ENCODE measurements at places on chromosomes 2 and 18. TPM values are rescaled to one million over a fixed set of nuclear protein-coding genes. Genes with fewer than 3 reads are reported as not detected.

The ICA1L gene
- 13.1 TPM for polyA plus RNA-seq

The KATNAL2 gene
- 5.7 TPM for polyA plus RNA-seq

The CPO gene
- polyA plus RNA-seq, result 2.0 TPM

The TTC21B gene
- polyA plus RNA-seq, result 25.9 TPM

The SLC23A3 gene
- 24.8 TPM for polyA plus RNA-seq

The CYP27A1 gene
- polyA plus RNA-seq, result 52.6 TPM

The VPS54 gene
- 50.6 TPM for polyA plus RNA-seq

The KCNG2 gene
- polyA plus RNA-seq, result 0.38 TPM

The EVX2 gene
- 0.04 TPM for polyA plus RNA-seq

The IL1RN gene
- 4.9 TPM for polyA plus RNA-seq

The SPEG gene
- 9.7 TPM for polyA plus RNA-seq

The IL1A gene
- polyA plus RNA-seq, result 0.61 TPM

The NT5C1B gene
- 0.66 TPM for polyA plus RNA-seq

- no peak for DNase-seq
These were observed 285.1 kb upstream of the SLC14A2 start for GRCh38 chr18:45330170-45330594.

GRCh38 chr18:50143886-50144285, 51.1 kb downstream of the MYO5B start:
- no peak for DNase-seq

DNA sequence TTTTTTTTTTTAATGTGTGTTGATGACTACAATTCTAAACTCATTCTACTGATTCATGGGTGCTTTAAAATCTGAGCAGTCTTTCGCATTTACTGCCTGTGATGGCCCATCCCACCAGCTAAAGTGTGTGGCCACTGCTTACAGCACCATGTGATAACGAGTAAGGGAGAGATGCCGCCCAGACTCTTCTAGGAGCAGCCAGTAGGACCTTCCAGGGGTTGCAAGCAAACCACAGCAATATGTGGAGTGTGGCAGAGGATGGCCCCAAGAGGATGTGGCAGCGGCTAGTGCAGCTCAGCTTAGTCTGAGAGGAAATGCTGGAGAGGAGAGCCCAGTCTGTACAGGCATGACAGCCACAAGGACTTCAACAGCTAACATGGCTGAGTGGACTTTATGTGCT, 14.9 kb downstream of the IL1B start:
- no peak for DNase-seq

- DNase-seq, result no peak
These were observed 8.8 kb upstream of the SNED1 start for GRCh38 chr2:240989451-240990265.

DNA sequence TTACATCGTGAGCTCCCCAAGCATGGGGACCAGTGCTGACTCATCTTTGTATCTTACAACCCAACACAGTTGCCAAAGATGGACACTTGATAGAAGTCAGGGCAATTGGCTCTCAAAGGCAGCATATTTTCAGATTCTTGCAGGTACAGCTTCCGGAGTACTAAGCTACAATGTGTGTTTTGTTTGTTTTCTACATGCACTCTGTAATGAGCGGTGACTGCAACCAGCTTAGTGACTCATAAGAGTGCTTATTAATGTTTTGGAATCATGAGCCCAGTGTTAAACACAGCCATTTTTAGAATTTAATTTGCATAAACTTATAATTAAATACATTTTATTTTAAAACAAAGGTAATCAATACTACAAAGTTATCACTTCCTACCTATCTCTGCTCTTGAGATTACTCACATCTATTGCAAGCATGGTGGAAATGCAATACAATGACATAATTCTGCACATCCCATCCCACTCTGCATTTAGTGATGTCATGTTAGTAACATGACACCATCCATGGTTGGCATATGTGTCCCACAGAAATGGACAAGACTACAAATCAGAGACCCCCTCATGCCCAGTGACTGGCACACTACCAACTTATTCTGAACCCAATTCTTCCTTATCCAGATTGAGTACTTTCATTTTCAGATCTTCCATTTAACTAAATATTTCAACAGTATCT, 399.8 kb upstream of the ST6GAL2 start:
- no peak for DNase-seq

DNA sequence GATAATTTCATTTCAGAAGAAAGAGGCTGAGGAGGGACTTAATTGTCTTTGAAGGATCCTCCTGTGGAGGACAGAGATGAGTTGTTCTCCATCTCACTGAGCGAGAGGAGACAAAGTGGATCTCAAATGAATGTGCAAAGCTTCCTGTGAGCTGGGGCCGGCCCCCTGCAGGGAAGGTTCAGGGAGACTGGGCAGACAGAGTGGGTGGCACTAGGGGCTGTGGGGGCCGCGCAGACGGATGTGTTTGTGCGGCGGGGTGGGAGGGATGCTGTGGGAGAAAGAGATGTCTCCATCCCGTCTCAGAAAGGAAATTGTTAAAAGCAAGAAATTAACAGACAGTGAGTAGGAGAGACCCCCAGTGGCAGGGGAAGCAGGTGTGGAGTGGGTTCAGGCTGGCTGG, 29.1 kb downstream of the KLHL29 start:
- no peak for DNase-seq

DNA sequence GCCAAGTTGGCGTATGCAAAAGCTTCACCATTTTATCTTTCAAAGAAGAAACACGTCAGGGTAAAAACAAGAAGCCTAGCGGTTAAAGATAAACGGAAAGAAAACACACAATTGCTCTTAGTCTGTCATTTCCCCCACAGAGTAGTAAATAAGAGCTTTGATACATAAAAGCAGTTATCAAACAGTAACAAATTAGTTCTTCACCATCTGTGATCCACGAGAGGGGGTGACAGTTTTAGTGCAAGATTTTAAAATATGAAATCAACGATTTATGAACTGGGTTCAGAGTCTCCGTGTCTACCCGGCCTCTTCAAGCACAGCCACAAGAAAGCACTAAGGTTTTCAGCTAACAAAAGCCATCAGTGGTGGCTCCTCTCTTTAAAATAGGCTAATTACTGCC, 703.9 kb upstream of the ID2 start:
- peak; percentile 46 for DNase-seq

- DNase-seq, result no peak
These were observed 112.2 kb upstream of the NABP1 start for GRCh38 chr2:191565647-191566198.

DNA sequence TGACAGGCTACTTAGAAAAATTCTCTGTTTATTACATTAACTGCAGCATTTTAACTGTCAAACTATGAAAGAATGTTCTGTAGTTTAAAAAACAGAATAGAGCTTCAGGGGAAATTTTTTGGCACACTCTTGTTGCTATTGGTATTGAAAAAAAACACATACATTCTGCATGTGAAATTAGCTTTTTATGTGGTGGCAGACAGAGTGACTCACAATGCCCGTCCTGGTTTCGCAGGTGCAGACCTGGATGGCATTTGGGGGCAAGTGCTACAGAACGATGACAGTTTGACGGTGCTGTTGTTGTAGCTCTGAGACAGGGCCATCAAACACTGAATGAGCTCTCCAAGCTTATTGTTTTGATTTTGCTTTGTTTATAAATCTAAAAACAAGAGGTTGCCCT, 105.0 kb upstream of the MAP3K20 start:
- no peak for DNase-seq

GRCh38 chr2:28578774-28579173, 82.9 kb downstream of the PLB1 start:
- no peak for DNase-seq

DNA sequence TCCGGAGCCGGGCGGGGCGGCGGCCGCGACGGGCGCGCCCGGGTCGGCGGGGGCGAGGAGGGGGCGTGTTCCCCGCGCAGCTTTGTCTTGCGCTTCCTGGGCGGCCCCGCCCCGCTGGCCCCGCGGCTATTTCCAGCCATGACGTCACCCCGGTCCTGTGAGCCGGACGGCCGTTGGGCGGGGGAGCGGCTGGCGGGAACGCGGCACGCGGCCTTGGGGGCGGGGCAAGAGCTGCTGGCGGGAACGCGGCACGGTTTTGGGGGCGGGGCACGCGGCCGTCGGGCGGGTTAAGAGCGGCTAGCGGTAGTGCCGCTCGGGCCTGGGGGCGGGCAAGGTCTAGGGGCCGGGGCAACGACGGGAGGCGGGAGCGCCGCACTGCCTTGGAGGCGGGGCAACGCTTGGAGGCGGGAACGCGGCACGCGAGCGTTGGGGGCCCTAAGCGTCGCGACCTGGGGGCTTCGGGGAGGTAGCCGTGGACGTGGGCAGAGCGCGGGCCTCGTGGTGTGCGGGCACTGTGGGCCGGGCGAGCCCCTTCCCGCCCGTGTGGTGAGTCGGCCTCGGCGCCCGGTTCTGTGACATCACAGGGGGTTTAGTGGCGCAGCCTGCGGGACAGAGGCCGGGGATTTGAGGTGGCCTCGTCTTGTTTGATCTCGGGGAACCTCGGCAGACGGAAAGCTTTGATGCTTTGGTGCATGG, 704 bp downstream of the KLF11 start:
- DNase-seq, result peak; percentile 82

GRCh38 chr18:3667255-3668137, 217.5 kb downstream of the TGIF1 start:
- no peak for DNase-seq

GRCh38 chr2:3387644-3388411, 8.3 kb downstream of the TRAPPC12 start:
- no peak for DNase-seq

GRCh38 chr2:21037671-21038108, 6.2 kb downstream of the APOB start:
- no peak for DNase-seq

DNA sequence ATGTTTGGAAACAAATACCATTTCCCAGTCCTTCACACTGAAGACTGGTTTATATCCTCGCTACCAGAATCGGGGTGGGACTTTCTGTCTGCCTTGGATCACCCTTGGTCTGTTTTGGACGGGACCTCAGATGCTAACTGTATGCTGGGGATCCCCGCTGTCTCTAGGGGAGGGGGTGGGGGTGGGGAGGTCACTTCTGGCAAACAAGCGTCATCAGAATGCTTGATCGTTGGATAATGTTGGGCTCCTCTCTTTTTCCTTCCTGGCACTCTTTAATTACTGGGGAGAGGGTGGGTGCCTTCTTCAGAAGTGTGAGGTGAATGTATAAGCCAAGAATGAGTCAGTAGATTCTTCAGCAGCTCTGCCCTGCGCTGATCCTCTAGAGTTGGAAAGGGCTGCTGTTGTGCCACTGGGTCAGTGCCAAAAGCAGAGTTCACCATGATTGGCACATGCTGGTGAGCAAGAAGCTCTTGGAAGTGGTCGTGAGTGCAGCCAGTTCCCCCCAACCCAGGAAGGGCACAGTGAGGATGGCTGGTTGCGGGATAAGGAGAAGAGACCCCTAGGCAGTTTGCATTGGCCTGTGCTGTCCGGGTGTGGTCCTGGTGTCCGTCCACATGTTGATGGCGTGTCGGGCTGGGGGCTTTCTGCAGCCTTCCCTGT, 32.2 kb downstream of the DGKD start:
- no peak for DNase-seq

- no peak for DNase-seq
These were observed 198.2 kb downstream of the PRKCE start for GRCh38 chr2:45849491-45850283.

GRCh38 chr2:128505150-128505490, 186.5 kb upstream of the HS6ST1 start:
- DNase-seq, result no peak

- no peak for DNase-seq
These were observed 334.6 kb upstream of the LRATD1 start for GRCh38 chr2:14297906-14298305.

GRCh38 chr2:18194161-18194560, 315.7 kb downstream of the KCNS3 start:
- no peak for DNase-seq

- DNase-seq, result no peak
These were observed 128.8 kb upstream of the TRIB2 start for GRCh38 chr2:12587729-12588522.

- no peak for DNase-seq
These were observed 630.5 kb downstream of the TDRD15 start for GRCh38 chr2:21754164-21754788.

DNA sequence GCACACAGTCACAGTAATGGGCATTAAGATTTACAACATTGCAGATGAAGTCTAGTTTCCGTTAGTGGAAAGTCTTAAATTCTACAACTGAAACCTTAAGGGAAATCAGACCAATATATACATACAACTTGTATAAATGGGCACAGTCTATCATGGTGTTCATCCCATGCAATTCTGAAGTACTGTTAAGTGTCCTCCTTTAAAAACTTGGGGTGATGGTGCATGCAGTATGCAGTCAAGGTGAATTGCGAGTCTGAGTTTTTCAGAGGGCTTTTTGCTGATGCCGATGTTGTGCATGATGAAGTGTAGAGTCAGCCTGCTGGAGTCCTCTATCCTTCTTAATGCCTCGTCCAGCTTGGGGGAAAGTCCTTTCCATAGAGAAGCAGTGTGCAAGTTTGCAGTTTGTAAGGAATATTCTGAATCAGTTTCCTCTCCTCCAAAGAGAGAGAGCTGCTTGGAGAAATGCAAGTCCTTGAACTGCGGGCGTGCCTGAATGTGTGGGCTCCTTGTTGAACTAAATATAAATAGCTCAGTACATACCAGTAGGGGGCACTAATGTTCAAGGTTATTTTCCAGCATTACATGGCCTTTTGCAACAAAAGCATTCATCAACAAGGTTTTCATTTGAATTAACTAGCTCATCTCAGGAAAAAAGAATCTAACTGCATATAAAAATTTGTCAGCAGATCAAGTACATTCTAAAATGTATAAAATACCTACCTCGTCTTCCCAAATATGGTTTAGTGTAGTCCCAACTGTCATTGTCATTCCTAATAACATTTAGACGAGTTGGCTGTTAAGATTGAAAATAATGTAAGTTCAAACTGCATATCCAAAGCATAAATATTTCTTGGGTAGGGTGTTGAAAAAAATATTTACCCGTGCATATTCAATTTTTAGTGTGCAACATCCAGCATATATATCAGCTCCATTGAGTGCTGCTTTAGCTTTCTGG, 21.3 kb downstream of the HNRNPLL start:
- DNase-seq, result no peak

GRCh38 chr2:42928692-42929545, 136.5 kb upstream of the HAAO start:
- no peak for DNase-seq

DNA sequence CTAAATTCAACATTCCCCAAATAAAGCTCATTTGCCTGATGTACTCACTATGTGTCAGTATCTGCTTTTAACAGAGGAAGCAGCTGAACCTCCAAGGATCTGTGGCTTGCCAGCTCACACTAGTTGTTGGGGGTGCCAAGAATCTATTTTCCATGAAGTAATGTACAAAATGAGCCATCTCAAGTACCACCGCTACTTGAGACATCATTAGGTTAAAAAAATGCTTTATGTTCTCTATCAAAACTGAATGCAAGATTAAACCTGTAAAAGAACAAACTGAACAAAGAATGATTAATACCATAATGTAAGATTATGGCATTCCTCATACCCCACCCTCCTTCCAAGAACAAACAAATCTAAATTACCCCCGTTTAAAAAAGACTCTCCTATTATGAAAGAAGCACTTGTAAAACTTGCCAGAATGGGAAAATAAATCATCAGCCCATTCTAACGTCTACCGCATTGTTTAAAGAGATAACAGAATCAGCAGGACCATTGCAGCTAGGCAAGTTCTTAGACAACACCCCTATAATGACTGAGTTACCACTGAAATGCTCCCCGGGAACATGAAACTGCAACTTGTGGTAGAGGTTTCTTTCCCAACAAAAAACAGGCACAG, 471.6 kb downstream of the DLGAP1 start:
- no peak for DNase-seq

All from left renal pelvis (tissue), 4 donors.